Stimulated activated CD8-positive, alpha-beta memory T cell treated with anti-CD3 and anti-CD28 coated beads, Interleukin-7, amount 100 ng/mL, for 4 hours (primary cell): ENCODE measurements at places on chromosomes 5 and 9.

DNA sequence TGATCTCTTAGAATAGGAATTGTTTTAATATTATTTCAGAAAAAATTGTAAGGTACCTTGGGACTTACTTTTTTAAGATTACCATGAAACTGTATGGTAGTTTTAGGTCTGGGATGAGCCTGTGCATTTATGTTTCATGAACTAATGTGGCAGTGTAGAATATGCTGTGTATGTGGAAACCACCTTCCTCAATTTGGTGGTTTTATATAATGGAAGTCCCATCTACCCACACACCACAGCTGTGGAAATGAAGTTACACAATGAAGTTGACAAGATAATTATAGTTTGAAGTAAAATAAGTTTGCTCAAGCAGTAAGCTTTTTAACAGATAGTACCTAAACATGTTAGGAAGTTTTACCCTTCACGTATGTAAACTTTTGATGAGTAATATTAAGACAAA is 24.4 kb downstream of the WDR36 start:
- DNase-seq = no peak

DNA sequence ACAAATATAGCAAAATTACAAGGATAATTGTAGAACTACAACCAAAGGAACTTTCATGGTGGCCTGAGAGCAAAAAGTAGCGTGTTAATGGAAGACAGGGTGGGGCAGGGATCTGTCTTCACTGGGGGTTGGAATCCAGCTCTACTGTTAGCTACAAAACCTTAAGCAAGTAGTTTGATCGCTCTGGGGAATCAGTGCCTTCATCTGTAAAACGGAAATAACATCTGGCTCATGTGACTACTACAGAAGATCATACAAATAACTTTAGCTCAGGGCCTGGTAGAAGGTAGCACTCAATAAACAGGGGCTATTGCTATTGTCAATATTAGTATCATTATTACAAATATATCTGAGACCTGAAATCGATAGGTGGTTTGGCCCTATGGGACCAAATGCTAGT is 40.4 kb downstream of the ZNF608 start:
- no peak for DNase-seq

- DNase-seq = no peak
These were observed 19.1 kb downstream of the TLN1 start for GRCh38 chr9:35712762-35713400.

- no peak for DNase-seq
These were observed 137.1 kb upstream of the TRIM32 start for GRCh38 chr9:116549786-116550660.

- DNase-seq = no peak
These were observed 66.7 kb downstream of the SMIM23 start for GRCh38 chr5:171852255-171852681.

DNA sequence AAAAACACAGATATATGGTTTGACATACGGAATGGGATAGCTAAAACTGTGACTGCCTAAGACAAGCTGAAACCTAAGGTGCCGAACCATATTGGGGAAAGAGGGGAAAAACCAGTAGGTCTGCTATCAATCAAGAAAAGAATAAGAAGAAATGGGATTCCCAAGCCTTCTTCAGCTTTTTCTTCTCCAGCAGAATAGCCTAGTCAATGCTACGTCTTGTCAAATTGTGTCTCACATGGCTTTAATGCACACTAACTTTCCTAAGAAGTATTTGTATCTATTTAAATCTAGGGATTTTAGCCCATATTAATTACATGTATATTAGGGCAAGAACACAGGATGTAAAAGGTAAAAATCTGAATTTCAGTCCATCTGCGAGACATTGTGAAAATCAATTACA is 797 bp upstream of the FBXO38 start:
- no peak for DNase-seq

DNA sequence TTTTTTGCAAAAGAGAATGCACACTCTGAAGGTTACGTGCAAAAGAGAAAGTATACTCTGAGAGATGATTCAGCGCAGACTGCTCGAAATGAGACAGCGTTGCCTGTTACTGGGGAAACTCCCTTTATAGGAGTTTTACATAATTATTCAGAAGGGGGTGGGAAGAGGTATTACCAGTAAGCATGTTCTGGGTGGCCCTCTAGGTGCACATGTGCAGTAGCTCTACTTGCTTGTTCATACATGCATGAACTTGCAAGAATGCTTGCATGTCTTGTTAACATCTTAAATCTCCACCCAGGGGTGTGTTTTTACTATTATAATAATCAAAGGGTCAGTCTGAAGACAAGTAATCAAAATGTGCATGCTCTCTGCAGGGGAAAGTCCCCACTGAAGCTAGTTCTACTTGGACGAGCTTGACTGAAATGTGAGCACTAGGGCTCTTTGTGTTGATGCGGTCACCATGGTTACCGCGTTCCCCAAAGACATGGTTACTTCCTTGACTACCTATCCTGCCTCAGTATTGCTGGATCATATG is 75.5 kb downstream of the SGCD start:
- no peak for DNase-seq

DNA sequence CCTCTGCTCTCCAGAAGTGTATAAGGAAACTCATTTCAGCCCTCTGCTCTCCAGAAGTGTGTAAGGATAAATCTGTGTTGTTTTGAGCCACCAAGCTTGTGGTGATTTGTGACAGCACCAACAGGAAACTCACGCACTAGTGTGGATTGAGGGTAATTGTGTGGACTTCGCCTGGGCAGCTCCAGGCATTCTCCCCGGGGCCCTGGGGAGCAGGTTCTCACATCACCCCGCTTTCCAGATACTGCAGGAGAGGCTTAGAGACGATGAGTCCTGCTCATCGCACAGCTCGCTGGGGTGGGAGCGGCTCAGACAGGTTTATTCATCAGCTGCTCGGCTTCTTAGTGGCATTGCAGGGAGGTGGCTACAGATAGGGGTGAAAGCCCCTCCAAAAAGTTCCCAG is 38.4 kb upstream of the RNF130 start:
- no peak for DNase-seq

DNA sequence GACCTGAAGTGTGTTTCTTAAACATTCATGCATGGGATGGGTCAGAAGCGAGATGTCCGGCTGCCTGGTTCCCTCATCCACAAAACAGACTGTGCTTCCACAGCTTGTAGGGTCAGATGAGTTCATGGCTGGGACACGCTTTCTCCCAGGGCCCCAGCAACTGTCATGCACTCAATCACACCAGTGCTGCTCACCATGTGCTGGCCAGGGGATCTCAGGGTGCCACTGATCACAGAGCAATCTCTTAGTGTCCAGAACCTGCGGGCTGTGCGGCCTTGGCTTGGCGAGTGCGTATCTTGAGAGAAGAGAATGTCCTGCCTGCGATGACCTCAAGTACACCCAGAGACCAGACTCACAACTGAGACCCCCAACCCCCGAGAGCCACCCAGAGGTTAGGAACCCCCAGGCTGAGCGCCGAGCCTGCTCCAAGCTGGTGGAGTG is 26.0 kb upstream of the FCN2 start:
- no peak for DNase-seq

- no peak for DNase-seq
These were observed 47.7 kb upstream of the ATP10B start for GRCh38 chr5:160899735-160900134.

- no peak for DNase-seq
These were observed 83.4 kb downstream of the GOLPH3 start for GRCh38 chr5:32090755-32091128.

DNA sequence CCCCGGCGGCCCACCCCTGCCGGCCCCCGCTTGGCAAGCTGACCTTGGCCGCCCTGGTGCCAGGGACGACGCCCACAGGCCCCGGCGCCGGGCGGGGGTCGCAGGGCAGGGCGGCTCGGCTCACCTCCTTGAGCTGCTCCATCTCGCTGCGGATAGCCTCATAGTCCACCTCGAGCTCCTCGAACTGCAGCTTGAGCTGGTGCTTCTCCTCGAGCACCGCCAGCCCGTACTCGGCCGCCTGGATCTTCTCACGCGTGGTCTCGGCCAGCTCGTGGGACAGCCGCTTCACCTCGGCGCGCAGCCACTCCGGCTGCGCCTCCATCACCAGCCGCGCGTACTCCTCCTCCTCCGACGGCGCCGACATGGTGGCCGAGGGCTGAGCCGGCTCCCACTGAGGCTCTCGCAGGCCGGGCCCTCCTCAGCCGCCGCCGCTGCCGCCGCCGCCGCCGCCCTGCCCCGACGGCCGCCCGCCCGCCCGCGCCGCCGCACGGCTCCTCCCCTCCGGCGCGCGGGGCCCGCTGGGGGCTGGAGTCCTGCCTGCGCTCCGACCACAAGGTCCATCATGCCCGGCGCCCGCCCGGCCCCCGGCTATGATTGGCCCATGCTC is at the start of gene BICD2:
BICD2 (minus strand) TSS at position 453 of the 607 bp plus-strand sequence; CDS start at position 364, 89 bp downstream.
- DNase-seq = peak; percentile 6

- DNase-seq = no peak
These were observed 10.2 kb downstream of the SLC9A3 start for GRCh38 chr5:514101-514485.

- no peak for DNase-seq
These were observed 20.8 kb upstream of the CKMT2 start for GRCh38 chr5:81212211-81212751.

- DNase-seq = no peak
These were observed 22.4 kb downstream of the LHX6 start for GRCh38 chr9:122206118-122207046.

GRCh38 chr9:89748831-89749499 is 144.2 kb downstream of the GADD45G start:
- DNase-seq = no peak

DNA sequence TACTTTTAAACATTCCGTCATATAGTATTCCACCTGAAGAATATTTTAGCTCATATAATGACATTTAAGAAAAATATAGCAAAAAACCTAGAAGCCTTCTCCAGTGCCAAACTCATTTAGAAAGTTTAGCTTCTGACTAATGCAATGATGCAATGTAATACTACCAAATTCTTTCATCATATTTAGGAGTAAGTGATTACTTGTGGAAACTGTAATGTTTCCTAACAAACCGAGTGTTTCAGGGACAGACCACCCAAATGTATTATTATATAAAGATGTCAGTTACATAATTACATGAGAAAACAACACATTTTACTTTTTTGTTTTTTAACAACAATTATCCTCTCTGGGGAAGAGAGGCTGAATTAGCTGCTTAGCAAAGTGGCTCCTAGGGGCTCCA is 316.2 kb downstream of the ARL15 start:
- no peak for DNase-seq

GRCh38 chr5:130885027-130885426 is 280.0 kb downstream of the HINT1 start:
- DNase-seq = no peak

- DNase-seq = no peak
These were observed 353.7 kb downstream of the SLCO4C1 start for GRCh38 chr5:101942321-101942882.

GRCh38 chr9:115235221-115235620 is 117.3 kb upstream of the TNC start:
- no peak for DNase-seq

GRCh38 chr9:125815568-125815967 is 68.4 kb downstream of the PBX3 start:
- DNase-seq = no peak

DNA sequence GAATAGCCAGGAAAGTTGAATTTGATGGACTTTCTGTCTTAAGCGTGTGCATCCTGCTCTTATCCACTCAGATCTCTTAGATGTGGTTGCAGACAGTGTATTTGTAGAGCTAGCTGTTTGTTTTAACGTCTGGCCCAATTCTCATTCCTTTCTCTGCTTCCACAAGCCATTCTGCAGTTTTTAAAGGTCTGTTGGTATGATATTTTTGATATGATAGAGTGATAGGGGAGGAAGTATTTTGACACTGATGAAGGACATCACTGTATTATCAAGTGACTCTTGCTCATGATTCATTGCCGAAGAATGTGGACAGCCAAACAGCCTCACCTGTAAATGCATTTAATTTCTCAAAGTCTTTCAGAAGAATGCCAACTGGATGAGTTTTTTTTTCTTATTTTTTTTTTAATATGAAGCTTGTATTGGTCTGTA is 4.5 kb downstream of the TJP2 start:
- DNase-seq = no peak

- no peak for DNase-seq
These were observed 91.6 kb downstream of the NFIB start for GRCh38 chr9:14222149-14222835.

DNA sequence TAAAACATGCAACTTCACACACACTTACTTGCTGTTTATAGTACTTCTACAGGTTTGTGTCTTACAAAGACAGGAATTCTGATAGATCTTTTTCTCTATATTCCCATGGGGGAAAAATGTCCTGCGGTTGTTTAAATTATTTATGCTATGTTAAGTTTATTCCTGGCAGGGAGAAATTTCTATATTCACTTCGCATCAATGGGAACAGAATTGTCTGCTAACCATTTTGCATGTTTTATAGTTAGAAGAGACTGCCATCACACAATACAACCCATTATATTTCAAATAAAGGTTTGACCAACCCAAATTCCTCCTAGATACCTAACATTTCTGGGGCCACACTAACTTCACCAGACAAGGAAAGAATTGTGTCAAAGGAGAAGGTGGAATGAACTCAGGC is 110.0 kb upstream of the PRR16 start:
- no peak for DNase-seq

DNA sequence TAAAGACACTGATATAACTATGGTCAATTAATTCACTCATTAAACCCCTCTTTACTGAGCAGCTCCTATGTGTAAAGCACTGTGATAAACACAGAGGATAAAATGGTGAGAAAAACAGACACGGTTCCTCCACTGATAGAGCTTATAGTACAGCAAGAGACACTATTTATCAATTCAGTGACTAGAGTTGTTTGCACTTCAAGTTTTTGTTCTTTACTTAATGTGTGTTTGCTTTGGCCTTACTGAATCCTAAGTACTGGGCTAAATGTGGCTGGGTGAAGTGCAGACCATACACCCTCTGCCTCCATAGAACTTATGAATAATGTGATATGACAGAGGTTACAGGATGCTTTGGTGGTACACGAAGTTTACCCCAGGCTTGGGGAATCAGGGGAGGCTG is 80.1 kb upstream of the ITGA1 start:
- DNase-seq = no peak

DNA sequence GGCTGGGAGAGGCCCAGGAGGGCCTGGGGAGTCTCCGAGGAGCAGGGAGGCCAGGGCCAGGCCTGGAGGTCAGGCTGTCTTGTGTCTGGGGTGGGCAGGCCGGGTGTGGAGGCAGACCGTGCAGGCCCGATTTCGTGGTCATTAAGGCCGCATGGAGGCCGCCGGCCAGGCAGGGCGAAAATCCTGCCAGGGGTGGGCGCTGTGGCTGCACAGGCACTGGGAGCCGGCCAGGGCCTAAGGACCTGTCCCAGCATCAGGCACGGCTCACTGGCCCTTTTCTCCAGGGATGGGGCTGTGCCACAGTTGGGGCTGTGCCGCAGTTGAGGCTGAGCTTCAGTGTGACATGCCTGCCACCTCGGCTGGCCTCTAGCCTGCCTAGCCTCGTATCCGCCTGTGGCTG is 35.9 kb downstream of the ASS1 start:
- DNase-seq = no peak

GRCh38 chr9:98008764-98009163 is 25.6 kb downstream of the ANP32B start:
- DNase-seq = no peak

DNA sequence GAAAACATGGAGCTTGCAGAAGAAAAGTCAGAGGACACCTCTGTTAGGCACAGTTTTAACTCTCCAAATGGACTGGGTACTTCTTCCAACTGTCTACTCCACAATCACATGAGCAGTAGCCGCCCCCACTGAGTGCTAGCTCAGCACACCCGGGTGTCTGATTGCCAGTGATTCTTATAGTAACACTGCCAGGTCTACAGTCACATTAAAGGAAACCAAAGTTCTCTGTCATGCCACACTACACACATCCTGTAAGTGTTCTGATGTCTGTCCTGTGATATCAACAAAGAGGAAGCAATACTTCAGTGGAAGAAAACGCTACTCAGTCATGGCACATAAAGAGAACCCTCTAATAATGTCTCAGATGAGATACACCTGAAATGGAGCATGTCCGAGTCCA is at the start of gene HAVCR2:
HAVCR2 (minus strand) TSS at position 69 of the 400 bp plus-strand sequence; CDS start at position 8, 61 bp downstream.
- DNase-seq = peak; percentile 19
